ENCODE measurements at places on chromosomes 12 and 14. TPM values are rescaled to one million over a fixed set of nuclear protein-coding genes. Genes with fewer than 3 reads are reported as not detected.

Gene ITGB7
- total RNA-seq, result 1.2 TPM

Gene INHBE
- total RNA-seq, result 7.0 TPM

- H3K4me1 ChIP-seq, result no peaks in the 10 kb centered on the region
- H3K27ac ChIP-seq, result no peak overlapping the region
- peak; percentile 62 for DNase-seq
- H3K36me3 ChIP-seq, result no peaks in the 10 kb centered on the region
- H3K27me3 ChIP-seq, result peaks cover 7% of the 10 kb centered on the region
- peak overlapping the region; percentile 42 for H3K4me3 ChIP-seq
Measured at GRCh38 chr14:105249182-105250007, 1.1 kb downstream of the BTBD6 start.

DNA sequence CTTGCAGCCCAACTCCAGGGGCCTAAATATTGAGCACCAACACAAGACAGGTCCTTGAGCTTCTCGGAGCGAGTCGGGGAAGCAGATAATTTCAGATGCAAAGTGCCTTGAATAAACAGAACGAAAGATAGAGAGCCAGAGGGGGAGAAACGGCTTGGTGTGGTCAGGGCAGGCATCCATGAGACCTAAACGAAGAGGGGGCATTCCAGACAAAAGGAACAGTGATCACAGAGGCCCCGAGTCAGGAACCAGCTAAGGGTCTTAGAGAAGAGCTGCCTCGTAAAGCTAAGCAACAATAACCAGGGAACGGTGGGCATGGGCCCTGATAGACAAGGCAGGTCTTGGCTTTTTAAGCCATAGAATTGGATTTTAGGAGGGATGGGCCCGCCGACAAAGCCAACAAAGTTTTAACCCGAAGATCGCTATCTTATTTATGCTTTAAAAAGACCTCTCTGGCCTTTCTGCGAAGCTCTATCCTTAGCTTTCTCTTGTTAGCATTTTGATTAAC, 421 bp upstream of the ACADS start:
- H3K4me3 ChIP-seq, result peak overlapping the region; percentile 67
- peaks cover 29% of the 10 kb centered on the region for H3K36me3 ChIP-seq
- H3K27ac ChIP-seq, result no peak overlapping the region

DNA sequence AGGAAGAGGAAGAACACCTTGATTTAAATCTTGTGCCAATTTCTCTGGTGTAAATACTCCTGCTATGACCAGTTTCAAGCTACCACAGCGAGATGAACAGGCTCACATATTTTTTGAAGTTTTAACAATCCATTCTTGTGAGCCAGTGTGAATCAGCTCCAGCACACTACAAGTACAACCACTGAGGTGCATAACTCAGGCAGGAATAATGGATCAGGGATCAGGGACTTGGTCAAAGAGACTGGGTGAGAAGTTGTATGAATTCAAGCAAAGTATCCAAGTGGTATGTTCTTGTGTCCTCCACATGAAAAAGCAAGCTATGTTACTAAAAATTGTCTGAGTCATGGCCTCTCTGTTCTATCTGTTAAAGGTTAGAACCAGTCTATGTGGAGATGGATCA, 35.2 kb upstream of the KITLG start:
- H3K36me3 ChIP-seq, result no peaks in the 10 kb centered on the region
- no peak overlapping the region for H3K27ac ChIP-seq
- no peaks in the 10 kb centered on the region for H3K27me3 ChIP-seq
- no peak overlapping the region for H3K4me3 ChIP-seq
- H3K4me1 ChIP-seq, result no peaks in the 10 kb centered on the region

GRCh38 chr12:99020871-99021270, 375.8 kb downstream of the APAF1 start:
- H3K4me1 ChIP-seq, result no peaks in the 10 kb centered on the region
- H3K27me3 ChIP-seq, result peaks cover 1% of the 10 kb centered on the region
- no peak overlapping the region for H3K27ac ChIP-seq
- no peak overlapping the region for H3K4me3 ChIP-seq
- DNase-seq, result no peak

GRCh38 chr14:105445901-105446845, 26.5 kb downstream of the MTA1 start:
- no peak overlapping the region for H3K4me3 ChIP-seq
- no peaks in the 10 kb centered on the region for H3K27me3 ChIP-seq
- H3K36me3 ChIP-seq, result peaks cover 5% of the 10 kb centered on the region
- no peak for DNase-seq
- no peak overlapping the region for H3K27ac ChIP-seq

- H3K36me3 ChIP-seq, result no peaks in the 10 kb centered on the region
- H3K4me1 ChIP-seq, result no peaks in the 10 kb centered on the region
- no peak for DNase-seq
- no peak overlapping the region for H3K4me3 ChIP-seq
Measured at GRCh38 chr14:30272848-30273832, 285.8 kb upstream of the G2E3 start.
